Stimulated activated CD4-positive, alpha-beta T cell treated with anti-CD3 and anti-CD28 coated beads, Interleukin-12 subunit alpha, Interleukin-12 subunit beta, amount 100 ng/mL, for 48 hours (primary cell): ENCODE measurements at places on chromosomes 3 and 15.

GRCh38 chr3:56102032-56102431, 366.2 kb downstream of the ERC2 start:
- DNase-seq: no peak

- no peak for DNase-seq
These were observed 368.5 kb upstream of the STAC start for GRCh38 chr3:36011791-36012190.

- DNase-seq: no peak
These were observed 207.7 kb downstream of the RYR3 start for GRCh38 chr15:33518421-33518820.

DNA sequence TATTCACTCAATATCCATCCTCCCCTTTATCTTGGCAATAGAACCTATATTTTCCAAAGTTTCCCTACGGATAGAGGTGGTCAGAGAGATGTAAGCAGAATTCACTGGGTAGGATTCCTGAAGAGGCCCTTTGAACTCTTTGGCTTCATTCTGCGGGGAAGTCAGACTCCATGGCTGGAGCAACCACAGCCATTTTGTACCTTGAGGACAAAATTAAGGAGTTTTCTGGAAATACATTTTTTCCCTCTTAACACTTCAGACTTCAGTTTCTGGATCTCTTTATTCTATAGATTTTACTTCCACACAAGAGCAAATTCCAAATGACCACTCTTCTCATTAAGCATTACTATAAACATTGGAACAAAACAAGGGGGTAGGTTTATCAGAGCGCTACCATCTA, 43.3 kb downstream of the ADAMTS9 start:
- no peak for DNase-seq

- no peak for DNase-seq
These were observed 2.7 kb downstream of the RIOX2 start for GRCh38 chr3:97969541-97969940.

- DNase-seq: no peak
These were observed 671.7 kb upstream of the ROBO1 start for GRCh38 chr3:80439490-80439889.

DNA sequence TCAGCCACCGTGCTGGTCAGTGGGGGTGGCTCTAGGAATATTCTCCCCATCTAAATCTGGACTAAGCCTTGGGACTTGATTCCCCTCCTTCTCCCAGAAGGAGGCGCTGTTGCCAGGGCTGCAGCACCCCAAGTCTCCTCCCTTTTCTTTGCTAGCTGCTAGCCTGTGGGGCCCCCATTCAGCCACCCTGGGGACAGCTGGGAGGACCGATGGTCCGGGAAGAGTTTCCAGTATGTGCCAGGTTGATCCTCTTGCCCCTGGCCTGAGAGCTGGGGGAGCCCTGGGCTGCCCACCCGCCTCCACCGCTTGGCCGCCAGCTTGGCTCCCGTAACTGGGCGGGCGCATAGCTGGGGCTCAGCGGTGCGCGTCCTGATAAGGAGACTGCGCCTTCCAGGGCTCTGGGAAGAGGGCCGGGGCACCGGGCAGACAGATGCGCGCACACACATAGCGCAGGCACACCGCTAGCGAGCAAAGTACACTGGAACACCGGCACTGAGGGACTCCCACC, 4.2 kb downstream of the SMAD6 start:
- DNase-seq: no peak

GRCh38 chr3:24135280-24135679, 190.2 kb downstream of the NR1D2 start:
- DNase-seq: no peak

GRCh38 chr3:149417174-149417573, 39.7 kb upstream of the TM4SF1 start:
- no peak for DNase-seq

DNA sequence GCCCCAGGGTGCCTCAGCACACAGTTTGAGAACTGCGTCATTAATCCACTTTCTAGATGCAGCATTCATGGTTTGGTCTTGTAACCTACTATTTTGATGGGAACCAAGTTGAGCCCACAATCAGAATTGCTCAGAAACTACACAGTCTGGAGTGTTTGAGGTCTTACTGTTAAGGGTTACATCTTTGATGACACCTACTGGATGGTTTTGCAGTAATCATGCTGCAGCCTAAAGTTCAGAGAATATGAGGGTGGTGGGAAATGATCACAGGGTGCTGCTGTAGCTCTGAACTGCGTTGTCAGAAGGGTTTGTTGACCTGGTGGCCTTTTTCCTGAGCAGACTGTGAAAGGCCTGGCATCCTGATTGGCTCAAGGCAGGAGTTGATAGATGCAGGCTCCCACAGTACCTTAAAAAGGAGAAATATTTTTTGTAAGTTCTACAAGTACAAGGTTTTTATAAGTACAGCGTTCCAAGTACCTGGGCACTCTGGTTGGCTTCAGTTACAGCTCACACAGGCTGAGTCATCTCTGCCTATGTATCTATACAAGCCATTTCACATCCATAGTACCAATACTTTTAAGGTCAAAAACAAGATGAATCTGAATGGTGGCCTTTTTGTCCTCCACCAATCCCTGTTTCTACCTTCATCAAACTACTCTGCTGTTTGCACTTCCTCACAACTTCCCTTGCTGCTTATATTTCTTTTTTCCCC, 60.5 kb upstream of the ACKR4 start:
- DNase-seq: no peak
